ENCODE measurements at places on chromosomes 3 and 15.

GRCh38 chr3:74839566-74839965 is 225.1 kb upstream of the CNTN3 start:
- no peak for DNase-seq

DNA sequence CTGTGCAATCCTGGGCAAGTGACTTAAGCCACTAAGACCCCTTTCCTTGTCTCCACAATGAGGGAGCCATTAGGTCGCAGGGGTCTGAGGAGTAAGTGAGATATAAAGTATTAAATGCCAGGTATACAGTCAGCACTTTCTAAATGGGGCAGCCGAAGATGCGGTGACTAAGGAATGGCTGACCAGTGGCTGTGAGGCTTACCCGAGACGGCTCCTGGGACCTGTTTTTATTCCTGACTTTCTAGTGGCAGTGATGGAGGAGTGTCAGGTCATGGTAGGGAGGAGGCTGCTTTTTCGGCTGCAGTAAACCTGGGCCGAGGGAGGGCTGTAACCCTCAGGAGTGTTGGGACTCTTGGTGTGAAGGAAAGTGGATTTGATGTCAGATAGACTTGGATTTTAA is 52.3 kb downstream of the TRAK1 start:
- no peak for DNase-seq

DNA sequence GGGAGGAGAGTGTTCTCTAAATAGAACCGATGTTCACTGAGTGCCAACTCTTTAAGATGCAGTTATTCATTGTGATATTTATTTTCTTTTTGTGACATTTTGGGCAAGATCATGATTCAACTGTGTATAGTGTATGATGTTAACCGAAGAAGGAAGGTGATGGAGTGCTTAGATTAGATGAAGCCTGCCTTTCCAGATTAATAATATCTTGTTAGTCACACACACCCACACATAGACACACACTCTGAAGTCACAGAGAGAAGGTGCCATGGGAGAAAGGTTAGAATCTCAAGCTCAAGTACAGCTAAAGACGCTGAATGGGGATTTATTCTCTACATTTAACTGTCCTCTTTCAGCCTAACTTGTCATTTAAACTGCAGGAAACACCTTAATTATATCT is 77.0 kb downstream of the SLC9A9 start:
- no peak for DNase-seq

DNA sequence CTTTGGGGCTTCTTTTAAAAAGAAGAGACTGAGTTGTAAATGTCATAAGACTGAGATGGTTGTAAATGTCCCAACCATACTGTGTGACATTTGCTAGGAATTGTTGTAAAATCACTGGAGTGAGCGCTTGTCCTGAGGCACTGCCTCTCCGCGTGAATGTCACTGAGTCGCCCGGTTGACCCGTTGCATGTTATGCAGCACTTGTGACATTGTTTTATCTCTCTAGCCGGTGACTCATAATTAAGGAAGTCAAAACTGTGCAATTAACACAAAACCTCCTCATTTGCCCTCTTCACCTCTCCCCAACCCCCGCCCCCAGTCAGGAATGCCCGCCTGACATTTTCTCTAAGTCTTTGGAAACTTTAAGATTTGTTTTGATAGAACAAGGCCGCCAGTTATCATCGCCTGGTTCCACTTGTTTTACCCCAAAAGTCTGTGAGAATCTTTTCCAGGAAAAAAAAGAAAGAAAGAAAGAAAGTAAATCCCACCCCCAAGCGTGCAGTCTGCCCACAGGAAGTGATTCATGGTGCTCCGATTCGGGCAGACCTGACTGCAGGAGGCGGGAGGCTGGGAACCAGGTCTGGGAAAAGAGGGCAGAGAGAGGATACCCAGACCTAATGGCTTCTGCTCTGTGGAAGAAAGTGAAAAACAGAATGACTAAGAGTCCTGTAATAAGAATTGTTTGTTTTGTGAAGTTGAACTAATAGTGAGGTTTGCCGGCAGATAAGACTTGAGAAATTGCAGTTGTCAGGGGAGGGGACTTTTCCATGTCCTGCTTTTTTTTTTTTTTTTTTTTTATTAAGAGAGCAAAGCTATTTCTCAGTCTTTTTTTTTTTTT is 84.8 kb downstream of the SMAD3 start:
- DNase-seq, result no peak

DNA sequence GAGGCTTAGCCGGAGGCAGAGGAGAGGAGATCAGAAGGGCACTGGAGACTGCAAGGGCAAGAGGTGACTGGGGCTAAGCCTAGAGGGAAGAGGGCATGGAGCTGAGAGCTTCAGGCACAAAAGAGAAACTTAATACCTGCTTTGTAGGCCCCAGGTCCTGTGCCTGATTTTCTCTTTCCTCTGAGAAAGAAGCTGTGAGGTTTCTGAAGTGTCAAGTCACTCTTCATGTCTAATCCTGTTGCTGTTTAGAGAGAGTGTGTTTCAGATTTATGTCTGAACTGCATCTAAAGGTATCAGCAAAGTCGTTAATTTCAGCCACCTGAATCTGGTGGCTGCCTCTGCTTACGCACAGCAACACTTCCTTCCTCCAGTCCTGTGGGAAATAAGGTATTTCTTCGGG is 106.9 kb upstream of the RNU6-1 start:
- DNase-seq, result no peak

DNA sequence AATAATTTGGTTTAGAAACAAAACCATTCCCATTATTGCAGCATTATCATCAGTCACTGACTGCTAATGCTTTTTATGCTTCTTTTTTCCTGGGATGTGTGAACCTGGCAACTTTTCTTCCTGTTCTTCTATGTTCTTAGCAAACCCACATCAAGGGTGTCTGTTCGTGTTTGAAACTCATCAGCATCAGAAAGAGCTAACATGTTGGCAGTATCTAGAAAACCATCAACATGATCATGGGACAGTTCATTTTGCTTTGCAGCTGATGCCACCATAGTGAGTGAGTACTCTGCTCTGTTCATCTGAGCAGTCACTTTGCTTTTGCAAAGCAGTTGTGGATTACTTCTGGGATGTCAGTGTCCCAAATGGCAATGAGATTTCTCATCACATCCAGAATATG is 5.9 kb downstream of the DPH3 start:
- no peak for DNase-seq

GRCh38 chr3:172915911-172916514 is 165.5 kb downstream of the ECT2 start:
- DNase-seq, result no peak

DNA sequence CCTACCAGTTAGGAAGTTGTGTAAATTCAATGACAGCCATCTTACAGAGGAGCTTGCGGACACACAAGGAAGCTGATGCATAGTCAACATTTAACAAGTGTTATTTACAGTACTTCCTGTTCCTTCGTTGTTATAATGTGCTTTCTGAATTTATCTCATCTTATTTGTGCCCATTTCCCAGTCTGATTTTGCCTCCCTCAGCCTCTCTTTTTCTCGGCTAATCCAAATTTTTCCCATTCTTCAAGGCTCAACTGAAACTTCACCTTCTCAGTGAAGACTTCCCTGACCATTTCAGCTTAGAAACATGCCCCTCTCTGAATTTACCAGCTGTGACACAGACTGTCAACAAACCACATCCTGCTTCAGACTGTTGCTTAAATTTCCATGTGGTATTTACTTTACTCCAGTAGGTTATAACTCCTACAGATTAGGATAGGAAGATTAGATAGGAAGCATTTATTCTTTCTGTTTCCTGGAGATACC is 55.7 kb upstream of the CP start:
- no peak for DNase-seq

DNA sequence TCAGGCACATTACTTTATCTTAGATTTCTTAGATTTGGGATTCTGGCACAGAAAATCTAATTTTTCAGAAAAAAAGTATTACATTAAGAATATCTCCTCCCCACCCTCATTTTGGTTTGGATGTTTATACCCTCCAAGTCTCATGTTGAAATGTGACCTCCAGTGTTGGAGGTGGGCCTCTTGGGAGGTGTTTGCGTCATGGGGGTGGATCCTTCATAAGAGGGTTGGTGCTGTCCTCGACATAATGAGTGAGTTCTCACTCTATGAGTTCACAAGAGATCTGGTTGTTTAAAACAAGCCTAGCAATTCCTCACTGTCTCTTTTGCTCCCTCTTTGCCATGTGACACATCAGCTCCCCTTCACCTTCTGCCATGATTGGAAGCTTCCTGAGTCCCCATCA is 45.6 kb upstream of the WWTR1 start:
- DNase-seq, result no peak

- DNase-seq, result peak; percentile 18
Measured at GRCh38 chr3:179068779-179069530, 2.7 kb downstream of the ZMAT3 start.
